ENCODE measurements at places on chromosomes 11 and 22.

- no peak for DNase-seq
These were observed 107.7 kb downstream of the GRAMD1B start for GRCh38 chr11:123537726-123538125.

GRCh38 chr11:124788521-124788920 is 11.7 kb downstream of the MSANTD2 start:
- no peak for DNase-seq

DNA sequence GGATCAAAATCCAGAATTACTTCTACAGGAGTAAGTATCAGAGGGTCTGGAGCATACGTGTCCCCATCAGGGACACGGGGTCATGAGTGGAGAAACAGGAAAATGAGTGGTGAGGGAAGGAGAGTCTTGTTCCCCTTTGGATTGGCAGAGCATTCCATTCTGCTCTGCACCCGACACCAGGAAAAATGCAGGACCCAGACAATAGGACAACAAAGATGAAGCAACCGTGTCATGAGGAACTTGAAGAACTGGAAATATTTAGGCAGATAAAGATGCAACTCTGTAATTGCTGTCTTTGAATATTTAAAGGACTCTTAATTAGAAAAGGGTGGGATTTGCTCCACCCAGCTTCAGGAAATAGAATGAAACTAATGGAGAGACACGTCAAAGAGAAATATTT is 89.0 kb upstream of the BLID start:
- no peak for DNase-seq

DNA sequence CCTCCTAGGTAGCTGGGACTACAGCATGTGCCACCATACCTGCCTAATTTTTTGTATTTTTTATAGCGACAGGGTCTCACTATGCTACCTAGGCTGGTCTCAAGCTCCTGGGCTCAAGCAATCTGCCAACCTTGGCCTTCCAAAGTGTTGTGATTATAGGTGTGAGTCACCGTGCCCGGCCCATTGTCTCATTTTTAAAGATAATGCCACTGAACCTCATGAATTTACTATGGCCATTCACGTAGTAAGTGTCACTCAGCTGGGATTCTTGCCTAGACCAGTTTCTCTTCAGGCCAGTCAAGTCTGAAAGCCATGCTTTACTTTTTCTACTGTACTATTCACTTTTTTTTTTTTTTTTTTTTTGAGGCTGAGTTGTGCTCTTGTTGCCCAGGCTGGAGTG is 22.4 kb downstream of the DEPDC5 start:
- DNase-seq = no peak

GRCh38 chr11:116217441-116217840 is 555.3 kb downstream of the BUD13 start:
- no peak for DNase-seq

GRCh38 chr11:111623527-111624030 is 21.3 kb downstream of the SIK2 start:
- no peak for DNase-seq

DNA sequence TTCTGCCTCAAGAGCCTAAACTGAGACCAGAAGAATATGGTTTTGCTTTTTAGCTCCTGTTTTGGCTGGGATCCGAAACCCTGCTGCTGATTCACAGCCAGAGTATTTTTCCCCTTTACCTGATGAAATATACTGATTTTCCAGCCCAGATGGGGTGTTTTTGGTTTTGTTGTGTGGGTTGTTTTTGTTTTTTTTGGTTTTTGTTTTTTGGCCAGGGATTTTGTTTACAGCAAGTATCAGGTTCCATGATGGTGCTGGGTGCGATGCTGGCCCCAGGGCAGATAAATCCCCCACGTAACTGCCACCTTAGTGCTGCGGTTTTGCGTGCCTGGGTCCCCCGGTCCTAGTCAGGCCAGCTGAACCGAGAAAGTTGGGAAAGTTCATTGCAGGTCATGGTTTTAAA is 103.7 kb downstream of the ZBTB16 start:
- no peak for DNase-seq

- DNase-seq = no peak
These were observed 20.8 kb downstream of the TOB2 start for GRCh38 chr22:41425660-41426365.

- DNase-seq = no peak
These were observed 27.7 kb downstream of the SUSD2 start for GRCh38 chr22:24209016-24209415.

DNA sequence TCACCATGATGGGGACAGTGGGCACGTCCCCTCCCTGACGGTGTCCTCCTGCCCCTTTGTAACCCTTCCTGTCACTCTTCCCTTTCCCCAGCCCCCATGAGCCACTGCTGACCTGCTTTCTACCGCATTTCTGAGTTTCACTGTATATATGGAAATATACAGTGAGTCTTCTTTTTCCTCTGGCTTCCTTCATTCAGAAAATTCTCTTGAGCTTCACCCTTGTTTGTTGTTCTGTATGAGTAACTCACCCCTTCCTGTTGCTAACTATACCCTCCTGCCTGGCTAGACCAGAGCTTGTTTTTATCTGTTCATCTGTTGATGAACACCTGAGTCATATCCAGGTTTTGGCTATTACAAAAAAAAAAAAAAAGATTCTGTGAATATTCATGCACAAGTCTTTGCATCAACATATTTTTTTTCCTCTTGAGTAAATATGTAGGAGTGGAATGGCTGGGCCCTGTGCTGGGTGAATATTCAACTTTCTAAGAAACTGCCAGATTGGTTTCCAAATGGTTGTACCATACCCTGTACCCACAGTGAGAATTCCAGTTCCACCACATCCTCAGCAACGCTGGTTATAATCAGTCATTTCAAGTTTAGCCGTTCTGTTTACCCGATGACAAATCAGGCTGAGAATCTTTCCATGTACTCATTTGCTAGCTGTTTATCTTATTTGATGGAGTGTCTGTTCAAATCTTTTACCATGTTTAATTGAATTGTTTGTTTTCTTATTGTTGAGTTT is 62.0 kb downstream of the IGF2 start:
- no peak for DNase-seq

DNA sequence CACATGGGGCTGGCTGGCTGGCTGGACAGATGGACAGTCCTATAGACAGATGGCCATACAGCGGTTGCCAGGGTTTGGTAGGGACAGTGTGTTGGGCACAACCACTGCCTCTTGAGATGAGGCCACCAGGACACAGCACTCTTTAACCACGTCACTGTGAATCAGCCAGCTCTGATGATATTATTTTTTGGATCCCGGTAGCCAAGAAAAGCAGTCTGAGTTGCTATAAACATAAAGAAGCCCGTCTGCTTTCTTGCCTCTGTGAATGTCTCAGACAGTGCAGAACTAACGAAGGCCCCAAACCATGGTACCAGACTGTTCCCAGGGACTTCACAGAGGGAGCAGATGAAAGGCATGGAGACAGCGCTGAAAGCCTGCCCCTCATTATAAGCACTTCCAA is 115.9 kb upstream of the CSNK2A3 start:
- DNase-seq = no peak

DNA sequence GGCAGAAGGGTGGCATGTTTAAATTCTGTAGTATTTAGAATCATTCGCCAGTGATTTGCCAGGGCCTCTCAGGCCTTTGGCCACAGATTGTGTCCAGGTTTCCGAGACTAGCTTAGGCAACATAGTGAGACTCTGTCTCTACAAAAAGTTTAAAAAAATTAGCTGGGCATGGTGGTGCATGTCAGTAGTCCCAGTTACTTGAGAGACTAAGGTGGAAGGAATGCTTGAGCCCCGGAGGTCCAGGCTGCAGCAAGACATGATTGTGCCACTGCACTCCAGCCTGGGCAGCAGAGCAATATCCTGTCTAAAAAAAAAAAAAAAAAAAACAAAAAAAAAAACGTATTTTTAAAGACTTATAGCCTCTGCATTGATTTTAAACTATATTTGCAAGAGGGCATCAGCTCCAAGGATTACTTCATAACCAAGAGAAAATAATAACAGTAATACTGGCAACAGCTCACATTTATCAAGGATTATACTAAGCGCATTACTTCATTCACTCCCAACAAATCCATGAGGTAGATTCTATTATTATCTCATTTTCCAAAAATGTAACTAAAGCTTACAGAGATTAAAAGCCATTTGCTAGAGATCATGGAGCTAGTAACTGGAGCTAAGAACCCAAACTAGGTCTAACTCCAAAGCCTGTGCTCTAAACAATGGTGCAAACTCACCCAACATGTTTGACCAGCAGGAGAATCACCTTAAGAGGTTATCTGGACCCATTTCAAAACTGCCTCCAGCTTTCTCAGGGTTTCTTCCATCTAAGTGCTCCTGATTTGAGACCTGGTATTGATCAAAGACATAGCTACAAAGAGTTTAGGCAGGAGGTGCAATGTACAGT is 32.6 kb upstream of the SLC6A5 start:
- DNase-seq = no peak

GRCh38 chr22:22588485-22589164 is 29.6 kb upstream of the PRAME start:
- no peak for DNase-seq

- DNase-seq = no peak
These were observed 246.9 kb downstream of the CADM1 start for GRCh38 chr11:115257270-115257669.

GRCh38 chr11:65366340-65366773 is 11.8 kb downstream of the TIGD3 start:
- DNase-seq = no peak

DNA sequence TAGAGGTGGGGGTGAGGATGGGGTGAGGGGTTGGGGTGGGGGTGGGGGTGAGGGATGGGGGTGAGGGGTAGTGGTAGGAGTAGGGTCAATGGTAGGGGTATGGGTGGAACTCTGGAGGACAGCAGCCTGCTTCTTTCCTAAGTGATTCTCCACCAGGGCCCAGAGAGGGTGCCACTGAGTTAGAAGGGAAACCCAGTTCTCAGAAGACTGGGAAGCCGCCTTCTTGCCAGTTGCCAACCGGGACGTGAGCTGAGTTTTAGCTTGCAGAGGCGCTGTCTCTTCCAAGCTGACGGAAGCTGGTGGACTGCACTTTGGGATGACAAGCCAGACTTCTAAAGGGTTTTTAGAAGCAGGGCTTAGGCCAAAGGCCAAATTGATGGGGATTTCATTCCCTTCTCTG is 104.4 kb downstream of the NAT10 start:
- DNase-seq = no peak

- no peak for DNase-seq
These were observed 30.1 kb downstream of the BRSK2 start for GRCh38 chr11:1419811-1420210.

DNA sequence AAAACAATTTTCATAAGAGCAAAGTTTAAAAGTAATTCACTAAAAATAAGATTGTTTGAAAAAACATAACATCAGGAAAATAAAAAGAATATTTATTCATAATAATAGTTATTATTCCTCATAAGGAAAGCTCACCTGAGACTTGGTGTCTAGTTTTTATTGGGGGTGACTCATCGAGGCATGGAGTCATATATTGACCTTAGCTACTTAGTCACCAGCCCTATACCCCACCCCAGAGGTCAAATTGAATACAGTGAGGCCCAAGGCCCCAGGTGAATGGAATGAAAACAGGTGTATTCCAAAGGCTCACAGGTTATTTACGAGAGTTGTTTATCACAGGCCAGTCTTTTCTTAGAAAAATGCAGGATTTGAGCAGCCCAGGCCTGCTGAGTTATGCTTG is 36.9 kb downstream of the CNTF start:
- no peak for DNase-seq

DNA sequence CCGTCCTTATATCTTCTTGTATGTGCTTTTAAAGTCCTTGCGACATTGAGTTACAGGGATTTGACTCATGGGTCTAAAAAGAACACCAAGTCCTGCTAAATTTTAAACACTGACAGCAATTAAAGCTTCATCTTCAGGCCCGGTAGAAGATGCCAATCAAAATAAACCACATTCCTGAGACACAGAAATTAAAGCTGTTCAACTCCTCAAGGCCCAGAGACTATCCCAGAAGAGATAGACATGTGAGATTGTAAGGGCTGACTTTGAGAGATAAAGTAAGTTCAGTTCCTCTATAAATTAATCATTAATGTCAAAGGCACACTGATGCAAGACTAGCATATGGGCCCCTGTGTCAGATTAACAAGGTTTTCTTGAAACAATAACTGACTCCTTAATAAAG is 49.8 kb downstream of the OSBPL5 start:
- no peak for DNase-seq

GRCh38 chr11:33044285-33044756 is 4.9 kb downstream of the TCP11L1 start:
- DNase-seq = no peak

DNA sequence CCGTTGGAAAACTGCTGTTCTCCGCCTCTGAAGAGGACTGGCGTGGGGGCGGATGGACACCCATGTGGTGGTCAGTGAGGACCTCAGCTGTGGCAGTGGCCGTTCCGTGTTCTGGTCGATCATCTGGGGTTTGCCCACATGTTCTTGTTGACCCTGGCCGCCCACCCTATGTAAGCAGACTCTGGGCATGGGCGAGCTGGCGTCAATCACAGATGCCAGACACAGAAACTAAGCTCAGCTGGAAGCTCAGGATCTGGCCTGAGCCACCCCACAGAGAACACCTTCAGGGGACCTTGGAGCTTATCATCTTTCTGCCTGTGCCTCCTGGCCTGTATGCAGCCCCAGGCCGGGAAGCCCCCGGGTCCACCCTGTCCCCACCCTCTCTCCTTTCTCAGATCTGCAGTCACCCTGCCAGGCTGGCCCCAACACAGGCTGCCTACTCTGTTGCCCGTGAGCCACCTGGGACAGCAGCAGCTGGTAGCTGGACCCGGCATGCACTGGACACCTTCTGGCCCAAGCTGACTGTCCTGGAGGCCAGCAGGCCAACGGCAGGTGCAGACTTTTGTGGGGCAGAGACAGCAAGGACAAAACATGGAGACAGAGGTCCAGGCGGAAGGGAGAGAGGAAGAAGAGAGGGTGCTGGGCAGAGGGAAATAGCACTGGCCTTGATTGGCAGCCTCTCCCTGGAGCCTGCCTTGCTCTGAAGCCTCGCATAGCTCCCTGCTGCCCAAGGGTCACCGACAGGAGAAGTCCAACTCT is 91.5 kb downstream of the PHF21B start:
- no peak for DNase-seq

- no peak for DNase-seq
These were observed 18.9 kb upstream of the PPP6R3 start for GRCh38 chr11:68441466-68442230.

GRCh38 chr22:22513619-22514018 is 5.1 kb upstream of the ZNF280B start:
- no peak for DNase-seq

- no peak for DNase-seq
These were observed 19.5 kb downstream of the SLC5A12 start for GRCh38 chr11:26702406-26702805.

Measured in activated gamma-delta T cell (primary cell).